Activated T-helper 2 cell treated with anti-CD3 and anti-CD28 coated beads, Interferon-gamma antibody, Interleukin-2, Interleukin-4, amounts not matched to agents 10 μg/mL and 5 μg/mL and 100 μg/mL, durations not matched to agents 14 hours and 24 hours and 36 hours (primary cell): ENCODE measurements at places on chromosomes 1 and 21. TPM values are rescaled to one million over a fixed set of nuclear protein-coding genes. Genes with fewer than 3 reads are reported as not detected.

DNA sequence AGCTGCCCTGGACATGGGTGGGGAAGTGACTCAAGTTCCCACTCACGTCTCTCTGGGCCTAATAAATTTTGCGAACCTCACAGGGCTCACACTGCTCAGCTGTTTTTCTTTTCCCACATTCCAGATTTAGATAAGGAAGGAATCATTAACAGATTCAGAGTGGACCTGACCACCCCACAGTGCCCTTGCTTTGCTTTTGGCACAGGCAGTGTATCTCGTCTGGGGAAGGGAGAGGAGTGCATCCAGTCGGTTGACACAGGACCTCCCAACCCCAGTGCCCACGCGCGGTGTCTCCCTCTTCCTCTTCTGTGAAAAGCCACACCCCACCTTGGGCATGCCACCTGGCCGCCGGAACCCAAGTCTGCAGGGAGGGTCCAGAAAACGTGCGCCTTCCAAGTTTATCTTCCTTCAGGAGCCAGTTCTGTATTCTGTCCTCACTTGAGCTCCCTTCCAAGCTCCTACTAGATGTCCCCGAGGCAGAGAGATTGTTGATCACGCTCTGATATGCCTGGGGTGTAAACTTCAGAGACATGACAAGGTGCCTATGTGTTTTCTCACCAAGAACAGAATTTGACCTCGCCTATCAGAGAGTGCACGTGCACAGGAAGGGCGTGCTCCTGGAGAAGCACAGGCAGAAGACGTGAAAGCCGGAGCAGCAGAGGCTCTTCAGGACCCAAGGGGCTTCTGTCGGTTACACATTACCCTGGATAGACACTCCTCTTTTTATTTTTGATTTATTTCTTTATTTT, 9.5 kb upstream of the SLC2A5 start:
- DNase-seq: no peak

The PHLDA3 gene
- total RNA-seq: 8.8 and 9.2 TPM in 2 replicates

The GNAI3 gene
- 8.9 and 9.4 TPM in 2 replicates for total RNA-seq

DNA sequence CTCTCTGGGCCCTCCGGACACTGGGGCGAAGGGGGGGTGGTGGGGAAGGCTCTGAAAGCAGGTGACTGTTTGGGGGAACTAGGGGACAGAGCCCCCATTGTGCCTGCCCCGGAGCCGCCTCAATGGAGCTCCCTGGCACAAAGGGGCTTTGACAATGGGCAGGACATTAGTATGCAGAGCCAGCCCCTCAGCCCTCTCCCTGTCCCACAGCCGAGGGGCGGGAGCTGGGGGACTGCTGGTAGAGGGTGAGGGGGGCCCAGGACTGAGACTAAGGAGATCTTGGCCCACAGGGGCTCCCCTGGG, 7.8 kb downstream of the KCNJ10 start:
- no peak for DNase-seq

GRCh38 chr1:87953121-87953520, 624.4 kb downstream of the LMO4 start:
- no peak for DNase-seq

- DNase-seq: no peak
These were observed 20.8 kb upstream of the C1orf159 start for GRCh38 chr1:1136547-1137230.

The SRP9 gene
- 255 and 270 TPM in 2 replicates for total RNA-seq

The IFI16 gene
- 108 and 113 TPM in 2 replicates for total RNA-seq

The SPRR3 gene
- not detected in 2 replicates for total RNA-seq

The CD53 gene
- total RNA-seq: 161 and 165 TPM in 2 replicates
